Activated CD4-positive, alpha-beta T cell treated with anti-CD3 and anti-CD28 coated beads for 36 hours (primary cell): ENCODE measurements at places on chromosomes 12 and 14. TPM values are rescaled to one million over a fixed set of nuclear protein-coding genes. Genes with fewer than 3 reads are reported as not detected.

Gene TGM1
- total RNA-seq, result 4.8 TPM

Gene DHH
- not detected for total RNA-seq

DNA sequence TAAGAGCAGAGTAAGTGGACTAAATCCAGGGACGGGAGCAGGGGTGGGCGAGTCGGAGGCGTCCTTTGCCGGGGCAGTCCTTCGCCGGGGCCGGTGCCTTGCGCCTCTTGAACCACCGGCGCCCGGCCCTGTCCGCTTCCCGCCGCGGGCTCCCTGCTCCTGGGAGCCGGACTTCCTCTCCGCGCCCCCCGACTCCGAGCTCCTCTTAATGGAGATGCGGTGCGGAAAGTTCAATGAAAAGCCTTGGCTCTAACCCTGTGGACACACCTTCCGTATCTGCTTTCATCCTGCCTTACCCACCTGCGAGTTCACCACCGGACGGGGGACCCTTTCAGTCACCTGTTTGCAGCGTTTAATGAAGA lies 412 bp downstream of the FGFR1OP2 start:
- peaks cover 17% of the 10 kb centered on the region for H3K36me3 ChIP-seq
- peaks cover 57% of the 10 kb centered on the region for H3K4me1 ChIP-seq
- H3K4me3 ChIP-seq, result peak overlapping the region; percentile 98
- no peaks in the 10 kb centered on the region for H3K27me3 ChIP-seq
- no peak for DNase-seq

GRCh38 chr14:90419200-90419599 lies 22.4 kb downstream of the CALM1 start:
- no peak for DNase-seq
- no peaks in the 10 kb centered on the region for H3K36me3 ChIP-seq
- no peaks in the 10 kb centered on the region for H3K4me1 ChIP-seq
- no peaks in the 10 kb centered on the region for H3K27me3 ChIP-seq
- no peak overlapping the region for H3K27ac ChIP-seq

DNA sequence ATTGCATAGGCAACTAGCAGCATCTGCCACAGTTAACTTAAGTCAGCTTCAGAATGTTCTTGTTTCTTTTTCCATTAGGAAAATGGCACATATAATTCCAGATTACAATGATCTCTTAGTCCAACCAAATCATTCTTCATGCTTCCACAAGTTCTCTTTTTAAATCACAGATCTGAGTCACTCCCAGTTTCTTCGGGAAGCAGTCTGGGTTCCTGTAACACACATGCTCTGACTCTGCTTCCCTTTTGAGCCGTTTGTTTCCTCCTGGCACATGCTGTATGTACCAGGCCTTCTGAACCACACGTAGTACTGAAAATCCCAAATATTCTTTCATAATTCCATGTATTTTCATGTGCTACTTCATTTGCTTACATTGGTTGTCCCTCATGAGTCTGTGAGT lies 388.8 kb upstream of the PDE3A start:
- H3K27me3 ChIP-seq, result no peaks in the 10 kb centered on the region
- H3K4me1 ChIP-seq, result no peaks in the 10 kb centered on the region
- no peak overlapping the region for H3K27ac ChIP-seq
- no peak for DNase-seq
